ENCODE measurements at places on chromosomes 3 and 15.

GRCh38 chr15:85727068-85727467 is 67.7 kb downstream of the KLHL25 start:
- no peak for DNase-seq

- DNase-seq, result no peak
Measured at GRCh38 chr3:96677156-96677555, 137.2 kb upstream of the EPHA6 start.

DNA sequence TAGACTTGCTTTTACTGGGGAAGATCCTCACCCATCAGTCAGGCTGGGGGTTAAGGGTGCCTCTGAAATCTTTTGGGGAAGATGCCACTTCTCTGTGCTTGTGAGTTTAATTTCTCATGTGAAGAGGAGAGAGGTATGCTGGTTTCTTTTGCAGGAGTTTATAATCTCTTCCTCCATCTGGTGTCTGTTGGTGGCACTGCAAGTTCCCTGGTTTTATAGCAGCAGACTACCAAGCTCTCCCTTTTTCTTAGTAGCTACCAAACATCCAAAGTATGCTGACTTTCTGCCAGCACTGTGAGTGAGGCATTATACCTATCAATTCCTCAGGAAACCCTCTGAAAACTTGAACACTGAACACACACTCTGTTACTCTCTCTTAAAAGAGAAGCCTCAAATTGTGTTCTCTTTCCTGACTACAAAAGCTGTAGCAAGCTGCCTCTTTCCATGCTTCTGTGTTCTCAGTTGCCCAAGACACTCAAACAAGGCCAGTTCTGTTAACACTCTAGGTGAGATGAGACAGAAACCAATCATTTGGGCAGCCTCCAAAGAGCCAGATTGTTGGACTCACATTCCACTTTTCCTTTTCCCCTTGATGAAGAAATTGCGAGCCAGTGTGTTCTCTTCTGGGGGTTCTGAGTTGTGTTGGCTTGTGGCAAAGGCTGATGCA is 299.5 kb downstream of the GAP43 start:
- no peak for DNase-seq

- no peak for DNase-seq
Measured at GRCh38 chr15:94704421-94704820, 473.1 kb downstream of the MCTP2 start.

GRCh38 chr3:159604151-159604581 is 384.5 kb upstream of the IL12A start:
- no peak for DNase-seq

- no peak for DNase-seq
Measured at GRCh38 chr3:73813692-73814292, 189.1 kb upstream of the PDZRN3 start.

All from Jurkat, Clone E6-1 (cell line).